Right ventricle myocardium superior (tissue), 1 donor: ENCODE measurements at places on chromosomes 4 and X. TPM values are rescaled to one million over a fixed set of nuclear protein-coding genes. Genes with fewer than 3 reads are reported as not detected.

APOO gene
- 112 TPM for total RNA-seq

DNA sequence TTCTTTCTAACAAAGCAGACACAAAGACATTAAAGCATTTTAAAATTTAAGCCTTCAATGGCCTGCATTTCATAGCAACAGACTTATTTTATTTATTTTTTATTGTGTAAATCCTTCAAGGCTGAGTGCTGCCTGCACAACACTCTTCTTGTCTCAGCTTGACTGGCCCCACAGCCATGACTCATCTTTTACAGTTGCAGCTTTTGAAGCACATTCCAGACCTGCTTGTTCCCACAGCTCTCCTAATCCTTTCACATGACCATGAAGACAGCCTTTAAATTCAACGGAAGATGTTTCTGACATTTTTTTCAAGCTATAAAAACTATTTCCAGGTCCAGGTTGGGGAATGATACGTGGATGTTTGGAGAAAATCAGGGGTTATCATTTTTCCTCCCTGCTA lies 276.9 kb upstream of the TACR3 start:
- DNase-seq, result no peak

DNA sequence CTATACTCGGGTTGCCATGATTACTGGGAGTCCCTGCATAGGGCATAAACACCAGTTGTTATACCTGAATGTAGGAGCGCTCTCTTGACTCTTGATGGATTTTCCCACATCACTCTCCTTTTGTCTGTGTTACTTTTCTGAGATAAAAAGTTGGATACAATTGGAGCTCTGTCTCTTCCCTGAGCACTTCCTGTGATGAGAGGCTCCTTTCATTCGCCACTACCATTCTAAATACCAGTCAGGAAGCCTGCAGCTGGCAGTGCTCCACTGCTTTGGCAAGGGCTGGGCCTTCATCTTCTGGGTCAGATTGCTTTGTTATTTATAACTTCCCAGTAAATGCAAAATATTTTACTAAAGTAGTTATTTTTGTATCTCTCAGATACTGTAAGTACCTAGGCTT lies 13.9 kb downstream of the TCEANC start:
- DNase-seq, result peak; percentile 49

- no peak for DNase-seq
Measured at GRCh38 chr4:102575369-102576129, 74.4 kb downstream of the NFKB1 start.

- no peak for DNase-seq
Measured at GRCh38 chrX:74656079-74656745, 41.8 kb upstream of the RLIM start.
